ENCODE measurements at places on chromosomes 4 and X.
A peak's percentile ranks its signal among the peaks of the same experiment; 100 is the strongest.

- DNase-seq: no peak
Observed at GRCh38 chr4:109389369-109390114, 44.1 kb upstream of the SEC24B start.

DNA sequence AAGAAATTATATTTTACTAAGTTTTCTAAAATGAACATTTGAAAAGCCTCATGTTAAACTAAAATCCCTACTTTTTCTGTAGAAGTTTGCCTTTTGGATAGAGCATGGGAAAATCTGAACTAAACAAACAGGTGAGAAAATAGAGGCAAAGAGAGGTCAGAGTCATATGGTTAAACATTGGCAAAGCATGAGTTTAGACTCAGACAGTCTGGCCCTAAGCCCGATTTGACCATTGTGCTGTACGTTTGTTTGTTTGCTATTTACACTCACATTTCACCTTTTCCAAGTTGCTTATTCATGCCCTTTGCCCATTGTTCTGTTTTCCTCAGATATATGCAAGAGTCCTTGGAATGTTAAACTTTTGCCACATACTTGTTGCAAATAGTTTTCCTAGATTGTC lies 85.4 kb downstream of the TIGD2 start:
- no peak for DNase-seq

- DNase-seq: peak; percentile 63
Observed at GRCh38 chrX:118536687-118537461, 41.3 kb downstream of the DOCK11 start.

- DNase-seq: no peak
Observed at GRCh38 chr4:171812333-171812664, 905 bp upstream of the GALNTL6 start.

- no peak for DNase-seq
Observed at GRCh38 chrX:10603612-10604011, 16.8 kb downstream of the MID1 start.

GRCh38 chr4:155954118-155954685 lies 536 bp upstream of the CTSO start:
- no peak for DNase-seq

DNA sequence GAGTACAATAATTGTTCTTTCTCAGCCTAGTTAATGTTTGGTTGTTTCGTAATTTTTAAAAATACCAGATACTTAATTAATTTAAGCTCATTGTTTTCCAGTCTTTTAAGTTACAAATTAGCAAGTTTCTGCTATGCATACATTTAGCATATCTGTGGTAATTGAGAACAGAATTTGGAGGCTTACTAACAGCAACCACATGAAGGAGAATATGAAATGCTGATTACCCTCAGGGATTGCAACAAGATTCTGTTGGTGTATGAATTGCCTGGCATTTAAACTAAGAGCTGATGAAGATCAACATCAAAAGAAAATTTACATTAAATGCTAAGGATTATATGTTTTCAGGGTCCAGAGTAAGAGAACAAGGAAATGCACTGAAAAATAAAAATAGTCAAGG lies 580.0 kb upstream of the INTU start:
- no peak for DNase-seq
